ENCODE measurements at places on chromosomes 6 and 20.

GRCh38 chr6:6377621-6378020 is 57.2 kb upstream of the F13A1 start:
- no peak for DNase-seq

GRCh38 chr20:36162272-36162966 is 7.9 kb downstream of the EPB41L1 start:
- DNase-seq: no peak

DNA sequence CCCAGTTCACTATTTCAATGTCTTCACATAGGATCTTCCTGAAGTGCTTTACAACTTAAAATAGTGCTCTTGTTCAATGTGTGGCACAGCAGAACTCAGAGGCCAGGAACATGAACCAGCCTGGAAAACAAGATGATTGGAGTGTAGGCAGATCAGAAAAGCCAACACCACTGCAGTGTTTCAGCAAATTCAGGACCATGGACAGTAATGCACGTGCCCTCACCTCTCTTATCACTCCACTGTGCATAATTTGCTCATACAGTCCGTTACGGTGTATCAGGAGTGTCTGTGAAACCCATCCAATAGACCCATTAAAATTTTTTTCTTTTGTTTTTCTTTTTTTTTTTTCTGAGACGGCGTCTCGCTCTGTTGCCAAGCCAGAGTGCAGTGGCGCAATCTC is 27.6 kb upstream of the HACE1 start:
- no peak for DNase-seq

- no peak for DNase-seq
These were observed 11.6 kb downstream of the NOTCH4 start for GRCh38 chr6:32212076-32212760.

GRCh38 chr6:154234019-154234772 is 122.4 kb downstream of the IPCEF1 start:
- no peak for DNase-seq

DNA sequence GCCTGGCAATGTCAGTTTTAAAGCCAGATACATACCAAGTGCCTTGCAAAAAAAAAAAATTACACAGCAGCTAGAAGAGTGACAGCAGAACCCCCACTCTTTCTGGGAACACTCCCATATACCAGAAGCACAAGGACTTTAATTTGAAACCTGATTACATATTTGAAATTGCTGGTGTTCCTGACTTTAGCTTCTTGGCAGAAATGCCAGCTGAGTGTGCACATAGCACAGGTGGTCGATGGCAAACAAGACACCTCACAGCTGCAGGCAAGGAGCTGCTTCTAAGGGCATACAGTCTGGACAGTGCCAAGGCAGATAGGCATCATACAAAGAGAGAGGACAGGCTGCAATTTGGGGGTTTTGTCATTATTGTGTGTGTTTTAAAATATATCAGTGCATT is 150.7 kb upstream of the SGK1 start:
- no peak for DNase-seq

GRCh38 chr6:22146931-22147701 is 149.7 kb downstream of the PRL start:
- DNase-seq: peak; percentile 27

- DNase-seq: no peak
These were observed 7.0 kb downstream of the BIRC7 start for GRCh38 chr20:63242736-63243135.

- DNase-seq: no peak
These were observed 51.1 kb downstream of the RALGAPB start for GRCh38 chr20:38523697-38524096.

Data from CD8-positive, alpha-beta memory T cell (primary cell).